ENCODE measurements at places on chromosomes 7 and 10. TPM values are rescaled to one million over a fixed set of nuclear protein-coding genes. Genes with fewer than 3 reads are reported as not detected.

EPO gene
- total RNA-seq = not detected

HOXA4 gene
- total RNA-seq = 0.47 TPM

LMBR1 gene
- total RNA-seq = 45.1 TPM

DNMBP gene
- 25.0 TPM for total RNA-seq

All from bronchial smooth muscle cell (primary cell).